PC-9 (cell line): ENCODE measurements at places on chromosomes 5 and 9. TPM values are rescaled to one million over a fixed set of nuclear protein-coding genes. Genes with fewer than 3 reads are reported as not detected.

The TTC39B gene
- 8.7 and 8.8 TPM in 2 replicates for total RNA-seq

The ERCC6L2 gene
- total RNA-seq, result 38.1 and 41.4 TPM in 2 replicates

The PCDHGA8 gene
- not detected in 2 replicates for total RNA-seq

The PCDHA3 gene
- total RNA-seq, result not detected in 2 replicates

The ANKRD20A1 gene
- total RNA-seq, result not detected in 2 replicates

The FOXD4 gene
- not detected in 2 replicates for total RNA-seq

The UQCRQ gene
- total RNA-seq, result 414 and 446 TPM in 2 replicates

The EIF4E1B gene
- total RNA-seq, result not detected in 2 replicates

The ORM2 gene
- not detected in 2 replicates for total RNA-seq

The CCDC171 gene
- 2.4 and 2.5 TPM in 2 replicates for total RNA-seq

The CDH6 gene
- not detected in 2 replicates for total RNA-seq

The MAT2B gene
- total RNA-seq, result 46.3 and 66.2 TPM in 2 replicates

The NDST1 gene
- total RNA-seq, result 94.3 and 100.0 TPM in 2 replicates

The PDE6A gene
- total RNA-seq, result 0.35 and 0.50 TPM in 2 replicates

The PCDHGA7 gene
- total RNA-seq, result not detected in 2 replicates

The TMOD1 gene
- total RNA-seq, result 6.8 and 7.1 TPM in 2 replicates
